Keratinocyte (primary cell): ENCODE measurements at places on chromosomes 7 and 10.

- DNase-seq: no peak
Observed at GRCh38 chr10:24857031-24857725, 95.2 kb downstream of the PRTFDC1 start.

DNA sequence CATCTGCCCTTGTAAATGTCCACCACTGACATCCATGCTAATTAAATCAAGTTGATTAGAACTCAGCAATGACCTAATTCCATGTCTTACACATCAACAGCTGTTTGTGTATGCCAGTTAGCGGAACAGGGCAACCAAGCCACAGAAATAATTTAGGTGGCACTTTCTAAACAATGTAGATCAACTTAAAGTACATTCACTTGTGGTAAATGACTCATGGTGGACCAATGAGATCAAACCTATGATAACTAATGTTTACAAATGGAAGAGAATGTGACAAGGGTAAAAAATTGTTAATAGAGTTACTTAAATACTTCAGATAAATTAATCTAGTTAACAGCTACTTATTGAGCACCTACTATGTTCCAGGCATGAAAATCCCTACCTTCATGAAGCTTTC is 63.1 kb upstream of the ICA1 start:
- DNase-seq: no peak

- DNase-seq: no peak
Observed at GRCh38 chr7:112112822-112113255, 93.4 kb downstream of the DOCK4 start.

DNA sequence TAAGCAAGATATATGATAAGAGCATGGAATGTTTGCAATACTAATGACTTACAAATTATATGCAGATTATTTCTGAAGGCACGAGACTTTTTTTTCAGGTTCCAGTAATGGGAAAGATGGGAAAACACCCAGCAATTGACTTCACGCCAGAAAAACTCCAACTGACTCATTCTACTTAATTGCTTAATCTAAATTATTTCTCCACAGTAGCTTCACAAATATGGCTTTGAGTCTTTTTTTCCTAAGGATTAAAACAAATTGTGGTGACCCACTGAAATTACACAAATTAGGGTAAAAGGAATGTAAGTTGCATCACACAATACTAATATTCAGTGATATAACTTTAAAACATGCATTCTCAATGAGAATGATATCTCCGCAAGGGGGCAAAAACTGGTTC is 138.7 kb downstream of the GNAI1 start:
- DNase-seq: no peak

DNA sequence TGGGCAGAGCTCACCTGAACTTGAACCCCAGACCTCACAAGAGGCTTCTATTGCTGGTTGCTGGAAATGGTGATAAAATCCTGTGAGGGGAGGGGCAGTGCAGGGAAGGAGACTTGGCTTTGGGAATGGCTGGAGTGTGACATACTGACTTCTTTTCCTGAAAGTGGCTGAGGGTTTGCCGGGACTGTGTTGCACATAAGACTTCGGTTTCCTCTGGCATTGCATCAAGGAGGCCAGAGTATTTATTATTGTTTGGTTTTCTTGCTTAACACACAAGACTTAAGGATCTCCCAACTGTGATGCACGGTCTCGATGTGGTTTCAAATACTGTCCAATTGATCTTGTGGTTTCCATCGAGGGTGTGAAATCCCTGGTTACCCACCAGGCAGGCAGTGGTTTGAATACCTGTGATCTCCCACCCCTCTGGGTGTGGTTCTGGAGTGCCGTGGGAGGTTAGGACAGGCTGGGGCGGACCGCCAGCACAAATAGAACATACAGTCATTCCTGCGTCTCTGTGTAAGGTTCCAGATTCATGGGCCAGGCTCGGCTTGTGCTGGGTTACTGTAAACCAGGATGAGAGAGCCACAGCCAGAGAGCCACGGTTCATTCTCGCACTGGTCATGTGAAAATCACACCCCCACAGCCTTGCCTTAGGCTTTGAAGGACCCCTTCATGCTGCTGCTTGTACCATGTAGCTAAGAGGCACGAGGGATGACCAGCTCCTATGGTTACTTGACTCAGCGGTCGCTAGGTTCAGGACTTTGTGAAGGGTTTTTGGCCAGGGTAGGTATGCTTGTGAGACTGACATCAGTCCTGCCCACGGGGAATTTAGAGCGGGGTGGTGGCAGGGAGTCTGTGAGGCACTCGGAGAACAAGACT is 39.2 kb downstream of the WBP1L start:
- DNase-seq: no peak

DNA sequence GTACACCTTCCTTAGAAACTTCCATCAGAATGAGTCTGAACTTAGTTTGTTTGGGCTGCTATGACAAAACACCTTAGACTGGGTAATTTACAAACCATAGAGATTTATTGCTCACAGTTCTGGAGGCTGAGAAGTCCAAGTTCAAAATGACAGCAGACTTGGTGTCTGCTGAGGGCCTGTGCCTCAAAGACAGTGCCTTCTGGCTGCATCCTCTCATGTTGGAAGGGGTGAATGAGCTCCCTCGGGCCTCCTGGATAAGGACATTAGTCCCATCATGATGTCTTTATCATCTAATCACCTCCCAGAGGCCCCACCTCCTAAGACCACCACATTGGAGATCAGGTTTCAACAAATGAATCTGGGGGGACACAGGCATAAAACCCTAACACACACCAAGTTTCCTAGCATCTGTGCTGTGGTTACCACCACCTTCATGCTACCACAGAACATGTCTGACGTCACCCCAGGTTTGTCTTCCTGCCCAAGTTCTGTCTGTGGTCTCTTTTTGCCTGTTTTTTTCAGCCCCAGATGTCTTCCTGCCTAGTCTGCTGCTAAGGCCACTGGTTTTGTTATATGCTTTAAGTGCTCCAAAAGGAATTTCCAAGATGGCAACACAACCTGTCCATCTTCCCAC is 150.9 kb upstream of the COBL start:
- DNase-seq: no peak

DNA sequence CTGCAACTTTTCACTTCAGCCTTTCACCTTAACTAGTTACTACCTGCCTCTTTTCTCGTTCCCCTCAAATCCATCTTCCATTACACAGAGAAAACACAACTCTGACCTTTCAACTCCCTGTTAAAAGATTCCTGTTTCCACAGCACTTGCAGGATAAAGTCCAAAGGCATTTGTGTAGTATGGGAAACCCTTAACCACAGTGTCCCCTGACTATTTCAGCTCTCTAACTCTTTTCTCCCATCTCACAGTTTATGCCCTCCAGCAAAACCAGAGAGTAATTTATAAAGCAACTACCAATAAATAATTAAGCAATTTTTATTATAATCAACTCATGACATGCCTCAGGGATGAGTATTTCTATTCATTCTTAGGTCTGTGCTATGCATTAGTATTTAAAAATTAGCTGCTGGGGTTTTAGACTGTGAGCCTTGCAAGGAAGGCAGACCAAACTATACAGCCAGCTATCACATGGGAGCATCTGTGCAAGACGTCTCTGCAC is 51.0 kb downstream of the COL1A2 start:
- no peak for DNase-seq

DNA sequence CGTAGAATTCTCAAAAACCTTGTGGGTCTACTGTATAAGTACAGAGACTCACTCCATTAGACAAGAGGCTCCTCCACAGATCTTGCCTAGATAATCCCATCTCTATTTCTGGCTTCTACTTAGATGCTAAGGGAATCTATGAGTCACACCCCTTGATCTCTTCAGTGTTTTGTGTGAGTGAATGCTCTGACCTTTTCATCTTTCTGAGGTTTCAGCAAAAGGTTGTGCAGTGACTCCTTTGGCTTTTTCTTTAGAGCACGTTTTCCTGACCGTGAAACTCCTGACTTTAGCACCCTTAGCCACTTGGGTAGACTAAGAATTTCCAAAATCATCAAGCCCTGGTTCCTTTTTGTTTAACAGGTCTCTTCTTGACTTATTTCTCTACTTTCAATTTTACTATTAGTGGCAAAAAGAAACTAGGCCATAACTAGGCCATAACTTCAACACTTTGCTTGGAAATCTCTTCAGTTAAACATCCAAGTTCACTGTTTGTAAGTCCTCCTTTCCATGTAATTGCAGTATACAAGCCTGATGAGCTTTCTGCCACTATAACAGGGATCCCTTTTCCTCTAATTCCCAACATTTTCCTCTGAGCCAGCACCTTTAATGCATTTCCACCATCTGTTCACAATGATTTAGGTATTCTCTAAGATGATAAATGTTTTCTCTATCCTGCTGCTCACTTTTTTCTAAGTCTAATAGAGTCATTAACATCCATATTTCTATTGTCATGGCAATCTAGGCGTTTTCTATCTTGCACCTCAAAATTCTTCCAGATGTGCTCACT is 19.4 kb downstream of the COPG2 start:
- no peak for DNase-seq

DNA sequence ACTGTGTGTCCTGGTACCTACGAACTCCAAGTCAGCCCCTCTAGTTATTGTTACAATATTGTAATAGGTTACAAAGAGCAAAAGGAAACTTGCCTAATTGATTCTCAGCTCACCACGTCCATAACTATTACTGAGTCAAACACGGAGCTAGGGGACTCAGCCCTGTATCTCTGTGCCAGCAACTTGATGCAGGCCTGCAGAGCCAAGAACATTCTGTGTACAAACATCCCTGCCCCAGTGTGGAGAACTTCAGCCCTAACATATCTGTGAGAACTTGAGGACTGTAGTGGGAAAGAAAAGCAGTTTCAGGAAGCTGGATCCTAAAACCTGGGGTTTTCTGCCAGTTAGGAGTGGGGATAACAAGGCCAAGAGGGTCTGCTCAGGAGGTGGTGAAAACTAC is 114.9 kb upstream of the PRSS58 start:
- DNase-seq: no peak
